ENCODE measurements at places on chromosomes 5 and 9.
A peak's percentile ranks its signal among the peaks of the same experiment; 100 is the strongest.

DNA sequence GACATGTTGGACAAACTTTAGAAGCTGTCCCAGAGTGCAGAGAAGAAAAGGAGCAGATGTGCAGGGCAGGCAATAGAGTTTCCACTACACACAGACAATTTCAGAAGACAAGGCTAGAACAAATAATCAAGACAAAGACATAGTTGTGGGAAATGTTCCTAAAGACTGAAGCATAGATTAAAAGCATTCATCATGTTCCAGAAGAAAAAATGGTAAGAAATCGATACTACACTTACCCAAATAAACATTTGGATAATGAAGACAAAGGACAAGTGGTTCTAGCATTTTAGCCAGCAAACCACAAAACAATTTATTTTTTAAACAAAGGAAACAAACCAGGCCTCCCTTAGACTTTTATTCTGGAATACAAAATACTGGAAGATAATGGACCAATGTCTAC is 97.9 kb downstream of the FSTL4 start:
- no peak for DNase-seq

DNA sequence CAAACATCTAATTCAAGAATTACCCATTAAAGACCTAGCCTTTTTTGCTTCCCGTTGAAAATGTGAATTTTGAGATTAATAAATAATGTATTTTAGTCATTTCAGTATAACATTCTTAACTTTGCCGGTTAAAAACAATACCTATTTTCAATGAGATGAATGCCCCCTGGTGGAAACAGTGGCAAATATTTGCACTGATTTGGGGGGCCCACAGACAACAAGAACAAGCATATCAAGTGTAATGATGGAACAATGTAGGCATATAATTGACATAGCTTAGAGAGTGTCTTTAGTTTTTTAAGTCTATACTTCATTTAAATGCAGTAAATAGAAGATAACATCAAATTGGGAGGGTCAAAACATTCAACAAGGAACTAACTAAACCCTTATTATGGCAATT is 111.9 kb downstream of the NTRK2 start:
- DNase-seq: no peak

DNA sequence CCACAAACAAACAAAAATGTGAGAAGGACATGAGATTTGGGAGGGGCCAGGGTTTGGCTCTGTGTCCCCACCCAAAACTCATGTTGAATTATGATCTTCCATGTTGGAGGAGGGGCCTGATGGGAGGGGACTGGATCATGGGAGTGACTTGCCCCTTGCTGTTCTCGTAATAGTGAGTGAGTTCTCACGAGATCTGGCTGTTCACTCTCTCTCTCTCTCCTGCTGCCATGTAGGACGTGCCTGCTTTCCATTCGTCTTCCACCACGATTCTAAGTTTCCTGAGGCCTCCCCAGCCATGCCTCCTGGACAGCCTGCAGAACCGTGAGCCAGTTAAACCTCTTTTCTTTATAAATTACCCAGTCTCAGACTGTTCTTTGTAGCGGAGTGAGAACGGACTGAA is 118.7 kb downstream of the RXRA start:
- no peak for DNase-seq

- DNase-seq: no peak
Observed at GRCh38 chr5:122129306-122129705, at the start of gene ZNF474. Gene ZNF474, plus strand, starts transcription at chr5:122129546. Its CDS starts 22,445 bp downstream, at chr5:122151991.

- no peak for DNase-seq
Observed at GRCh38 chr9:30534455-30534854, 1850.0 kb upstream of the ACO1 start.

DNA sequence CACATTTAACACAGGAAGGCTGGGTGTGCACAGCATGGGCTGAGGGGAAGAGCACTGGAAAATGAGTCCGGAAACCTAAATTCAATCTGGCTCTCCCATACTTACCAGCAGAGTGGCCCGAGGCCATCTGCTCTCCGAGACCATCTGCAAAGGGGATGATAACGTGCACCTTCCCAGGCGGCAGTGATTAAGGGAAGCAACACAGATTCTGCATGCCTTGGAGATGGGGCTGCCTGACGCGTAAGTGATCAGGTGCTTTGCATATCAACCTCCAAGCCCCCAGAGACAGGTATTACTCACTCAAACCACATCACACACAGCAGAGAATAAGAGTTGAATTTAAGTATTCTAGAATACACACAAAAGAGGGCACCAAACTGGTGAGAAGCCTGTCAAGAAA is 9.1 kb downstream of the EPB41L4B start:
- no peak for DNase-seq

GRCh38 chr5:143837306-143837848 is 25.4 kb downstream of the HMHB1 start:
- DNase-seq: no peak

DNA sequence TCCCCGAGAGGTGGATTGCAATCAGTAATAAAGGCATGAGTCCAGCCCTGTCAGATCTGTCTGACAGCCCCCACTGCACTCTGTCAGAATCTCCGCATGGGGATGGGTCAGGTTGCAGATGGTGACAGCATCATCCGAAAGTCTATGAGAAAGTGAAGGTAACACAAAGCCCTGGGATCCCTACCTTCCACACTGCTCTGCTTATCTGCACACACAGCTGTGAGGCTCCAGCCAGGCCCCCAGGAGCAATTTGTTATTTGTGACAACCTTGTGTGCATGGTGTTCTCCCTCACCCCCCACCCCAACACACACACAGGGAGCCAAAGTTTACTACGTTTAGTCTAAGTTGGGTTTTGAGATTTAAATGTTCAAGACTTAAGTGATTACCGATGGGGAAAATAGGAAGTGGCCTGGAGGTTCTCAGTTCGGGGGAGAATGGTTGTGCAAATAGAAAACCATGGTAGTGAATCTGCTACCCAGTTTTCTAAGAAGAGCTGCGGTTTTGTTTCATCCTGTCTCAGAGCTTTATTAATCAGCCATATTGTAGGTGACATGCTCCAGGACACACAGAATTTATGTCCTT is 92.7 kb downstream of the SV2C start:
- no peak for DNase-seq

GRCh38 chr5:137994556-137994955 is 38.3 kb downstream of the FAM13B start:
- no peak for DNase-seq

- no peak for DNase-seq
Observed at GRCh38 chr9:110842169-110842568, 173.6 kb downstream of the MUSK start.

- peak; percentile 69 for DNase-seq
Observed at GRCh38 chr9:127886401-127886972, 9.0 kb upstream of the AK1 start.

- DNase-seq: peak; percentile 73
Observed at GRCh38 chr5:1161833-1162229, 39.6 kb upstream of the SLC6A19 start.

DNA sequence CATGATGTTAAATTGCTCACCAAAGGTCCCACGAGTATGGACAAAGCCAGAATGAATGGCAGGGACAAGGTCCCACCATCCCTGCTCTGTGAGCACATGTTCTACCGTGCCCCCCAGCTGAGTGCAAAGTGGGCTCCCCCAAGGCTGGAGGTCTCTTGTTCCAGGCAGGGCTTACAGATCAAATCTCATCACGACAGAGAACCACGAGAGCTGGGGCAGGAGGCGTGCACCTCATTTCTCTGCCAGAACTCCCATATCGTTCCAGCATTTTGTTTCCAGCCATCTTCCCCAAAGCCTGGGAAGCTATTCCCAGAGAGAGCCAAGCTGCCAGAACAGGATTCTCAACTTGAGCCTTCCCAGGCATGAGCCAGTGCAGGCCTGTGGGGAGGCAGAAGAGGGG is 108.5 kb downstream of the ZNF354C start:
- peak; percentile 36 for DNase-seq

GRCh38 chr5:65722575-65723403 is 784 bp downstream of the NLN start:
- peak; percentile 48 for DNase-seq

- no peak for DNase-seq
Observed at GRCh38 chr9:36676778-36677485, 104.2 kb downstream of the MELK start.

- peak; percentile 77 for DNase-seq
Observed at GRCh38 chr5:143886651-143887638, 75.0 kb downstream of the HMHB1 start.

- no peak for DNase-seq
Observed at GRCh38 chr5:717143-717542, 24.0 kb upstream of the TPPP start.

DNA sequence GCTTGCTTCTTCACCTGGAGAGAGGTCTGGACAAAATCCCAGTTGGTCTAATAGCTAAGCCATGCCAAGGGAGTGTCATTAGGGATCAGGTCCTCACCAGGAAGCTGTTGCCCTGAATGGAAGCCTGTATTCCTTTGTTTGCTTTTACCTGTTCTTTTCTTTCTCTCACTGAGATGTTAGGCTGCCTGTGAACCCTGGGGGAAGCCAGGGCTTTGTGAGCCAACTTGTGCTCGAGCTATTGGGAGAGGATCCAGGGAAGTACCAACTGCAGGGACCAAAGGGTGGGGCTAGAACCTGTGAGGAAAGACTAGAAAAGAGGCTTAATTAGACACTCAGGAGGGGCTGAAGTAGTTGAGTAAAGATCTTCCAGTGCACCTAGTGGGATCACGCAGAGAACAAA is 451.2 kb upstream of the TLE4 start:
- DNase-seq: no peak

DNA sequence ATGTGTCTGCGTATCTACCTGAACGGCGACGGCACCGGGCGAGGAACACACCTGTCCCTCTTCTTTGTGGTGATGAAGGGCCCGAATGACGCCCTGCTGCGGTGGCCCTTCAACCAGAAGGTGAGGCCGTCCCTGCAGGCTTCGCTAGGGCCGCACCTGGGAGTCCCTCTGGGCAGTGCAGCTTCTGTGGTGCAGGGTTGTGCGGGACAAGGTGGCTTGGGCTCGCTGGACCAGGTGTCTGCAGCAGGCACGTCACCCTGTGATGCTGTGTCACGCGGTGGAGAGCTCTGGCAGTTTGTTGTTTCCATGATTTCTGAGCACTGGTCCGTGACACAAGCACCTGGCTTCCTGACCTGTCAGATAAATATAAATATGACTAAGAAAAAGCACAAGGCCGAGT is 20.7 kb downstream of the FBXW5 start:
- DNase-seq: no peak

- DNase-seq: no peak
Observed at GRCh38 chr5:158970569-158971014, 129.1 kb downstream of the EBF1 start.

DNA sequence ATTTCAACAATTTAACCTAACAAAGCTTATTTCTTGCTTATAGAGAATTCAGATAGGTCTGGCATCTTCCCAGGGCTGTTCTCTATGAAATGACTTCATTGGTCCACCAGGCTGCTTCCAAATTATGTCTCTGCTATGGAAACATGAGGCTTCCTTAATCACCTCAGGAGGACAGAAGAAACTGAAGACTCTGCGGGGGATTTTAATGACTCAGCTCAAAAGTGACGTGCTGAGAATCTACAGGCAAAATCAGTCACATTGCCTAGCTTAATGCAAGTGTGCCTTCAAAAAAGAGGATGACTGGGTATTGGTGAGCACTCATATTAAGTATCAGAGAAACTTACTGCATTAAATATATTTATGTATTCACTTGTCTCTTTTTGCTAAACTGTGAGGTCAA is 315.5 kb upstream of the RGMB start:
- DNase-seq: no peak

- no peak for DNase-seq
Observed at GRCh38 chr5:171010816-171011215, 149.0 kb downstream of the RANBP17 start.

DNA sequence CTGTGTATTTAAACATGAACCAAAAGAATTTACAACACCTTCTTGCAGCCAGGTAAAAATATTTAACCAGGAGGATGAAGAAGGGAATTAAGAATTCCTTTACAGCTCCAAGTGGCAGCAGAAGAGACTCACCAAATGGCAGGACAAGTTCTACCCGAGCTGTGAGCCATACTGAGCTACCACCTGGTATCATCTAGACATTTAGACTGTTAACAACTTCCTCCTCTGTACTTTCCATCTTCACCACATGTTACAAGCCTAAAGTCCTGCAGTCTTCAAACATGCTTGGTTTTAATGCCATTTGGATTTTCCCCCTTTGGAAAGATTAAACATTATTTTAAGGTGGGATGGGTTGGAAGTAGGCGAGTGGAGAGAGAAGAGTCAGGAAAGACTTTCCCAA is 190.2 kb downstream of the TRPM6 start:
- DNase-seq: no peak

- DNase-seq: peak; percentile 63
Observed at GRCh38 chr5:68435611-68436010, 220.1 kb downstream of the PIK3R1 start.

GRCh38 chr9:72257814-72258213 is 107.2 kb downstream of the ZFAND5 start:
- DNase-seq: no peak

DNA sequence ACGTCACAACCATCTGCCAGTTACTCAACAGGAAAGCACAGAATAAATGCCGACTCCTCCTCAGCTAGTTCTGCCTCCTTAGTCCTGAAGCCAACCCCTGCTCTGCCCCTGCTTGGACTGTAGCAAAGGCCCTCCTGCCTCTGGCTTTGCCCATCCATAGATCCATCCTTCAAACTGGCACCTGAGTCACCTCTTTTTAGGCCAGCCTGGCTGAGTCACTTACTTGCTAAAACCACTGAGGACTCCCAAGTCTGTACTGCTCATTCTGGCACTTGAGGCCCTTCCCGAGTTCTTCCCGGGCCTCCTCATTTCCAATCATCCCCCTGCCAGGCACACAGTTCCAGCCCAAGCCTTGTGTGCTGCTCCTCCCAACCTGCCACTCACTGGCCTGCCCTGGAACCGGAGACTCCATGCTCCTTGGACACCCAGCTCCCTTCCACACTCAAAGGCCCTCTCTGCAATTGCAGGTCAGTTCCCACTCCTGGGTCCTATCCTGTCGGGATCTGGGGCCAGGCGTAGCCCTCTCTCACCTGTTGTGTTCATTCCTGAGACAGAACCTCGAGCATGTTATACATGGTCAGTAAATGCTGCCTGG is 220.1 kb downstream of the DAB2IP start:
- DNase-seq: no peak

DNA sequence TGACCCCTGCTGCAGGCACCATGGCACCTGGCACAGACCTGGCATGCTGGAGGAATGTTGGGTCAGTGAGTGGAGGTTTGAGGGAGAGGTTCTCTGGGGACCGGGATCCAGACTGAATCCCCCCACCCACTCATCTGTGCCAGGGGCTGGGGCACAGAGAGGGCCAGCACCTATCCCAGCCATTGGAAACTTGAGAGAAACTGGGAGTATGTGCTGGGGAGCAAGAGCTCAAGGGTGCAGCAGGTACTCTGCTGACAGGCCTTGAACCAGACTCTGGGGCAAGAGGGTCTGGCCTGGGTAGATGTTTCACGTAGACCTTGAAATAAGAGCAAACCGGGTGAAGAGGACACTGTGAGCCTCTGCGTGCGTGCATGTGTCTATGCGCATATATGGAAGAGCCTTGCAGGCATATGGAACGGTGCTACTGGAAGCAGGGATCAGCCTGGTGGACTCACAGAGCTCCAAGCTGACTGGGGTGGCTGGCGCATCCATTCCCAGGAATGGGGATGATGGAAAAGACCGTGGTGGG is 8.8 kb downstream of the FGF18 start:
- no peak for DNase-seq

- no peak for DNase-seq
Observed at GRCh38 chr5:66224274-66224673, 80.2 kb downstream of the SREK1 start.

- no peak for DNase-seq
Observed at GRCh38 chr9:94937214-94937903, 210.9 kb downstream of the AOPEP start.

- no peak for DNase-seq
Observed at GRCh38 chr9:100581661-100582060, 3.8 kb downstream of the CAVIN4 start.

GRCh38 chr5:1405121-1405520 is 40.1 kb downstream of the SLC6A3 start:
- DNase-seq: peak; percentile 32

Measured in aorta (tissue), 5 donors.